ENCODE measurements at places on chromosomes 2 and 18.

GRCh38 chr2:202101026-202101579, 28.0 kb downstream of the KIAA2012 start:
- peak; percentile 72 for DNase-seq

DNA sequence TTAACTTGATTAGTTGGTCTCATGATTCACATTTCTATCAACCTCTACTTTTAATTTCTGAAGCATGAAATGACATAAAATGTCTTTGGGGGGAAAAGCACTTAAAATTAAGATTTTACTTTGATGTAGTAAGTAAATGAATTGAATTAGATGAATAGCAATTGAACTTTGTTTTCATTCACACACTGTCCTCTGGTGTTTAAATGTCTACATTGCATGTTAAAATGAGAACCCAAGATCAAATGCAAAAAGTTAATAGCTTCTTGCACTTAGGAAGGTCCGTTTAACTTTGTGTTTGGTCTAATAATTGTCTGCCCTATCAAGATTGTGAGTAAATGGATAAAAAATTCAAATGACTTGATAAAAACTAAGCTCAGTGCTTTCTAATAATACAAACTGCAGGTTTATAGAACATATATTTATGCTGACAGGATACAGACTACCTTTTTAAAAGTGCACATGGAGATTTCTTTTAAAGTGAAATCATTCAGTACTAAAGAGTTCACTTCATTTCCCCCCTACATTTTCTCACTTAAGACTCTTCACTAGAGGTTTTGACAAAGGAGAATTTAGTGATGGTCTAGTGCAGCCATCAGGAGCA, 156.2 kb upstream of the NABP1 start:
- DNase-seq = no peak

DNA sequence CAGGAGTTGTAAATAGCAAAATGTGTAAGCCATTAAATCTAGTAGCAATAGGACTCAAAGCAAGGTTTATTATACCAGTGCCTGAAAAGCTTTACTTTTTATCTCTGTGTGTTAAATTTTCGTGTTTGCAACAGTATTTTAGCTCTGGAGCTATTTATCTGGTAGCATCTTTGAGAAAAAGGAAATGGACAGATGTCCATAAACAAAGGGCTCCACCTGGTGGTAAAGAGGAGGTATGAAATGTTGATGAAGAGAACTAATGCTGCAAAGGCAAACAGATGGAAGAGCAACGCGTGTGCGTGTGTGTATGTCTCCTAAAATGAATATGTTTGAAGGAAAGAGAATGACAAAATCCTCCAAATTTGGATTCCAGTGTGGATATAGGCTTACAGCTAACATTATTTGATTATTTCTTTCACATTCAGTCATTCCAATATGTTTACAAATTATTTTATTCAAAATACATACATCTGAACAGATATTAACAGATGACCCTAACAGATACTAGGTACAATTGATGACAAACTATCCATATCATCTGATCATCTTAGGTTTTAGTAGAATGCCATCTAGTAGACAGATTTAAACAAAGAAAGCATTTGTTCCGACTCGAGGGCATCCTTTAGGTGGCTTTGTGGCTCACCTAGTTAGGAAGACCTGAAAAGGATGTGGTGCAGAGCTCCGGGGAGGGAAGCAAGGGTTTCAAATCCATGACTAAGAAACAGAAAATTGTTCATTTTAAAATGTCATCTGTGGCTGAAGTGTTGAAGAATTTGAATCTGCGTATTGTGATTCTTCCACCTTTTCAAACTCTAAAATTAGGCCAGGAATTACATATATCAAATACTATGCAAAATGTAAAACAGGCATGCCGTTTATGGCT, 383.3 kb downstream of the MTX2 start:
- peak; percentile 66 for DNase-seq

GRCh38 chr2:167785606-167786216, 461.7 kb downstream of the STK39 start:
- no peak for DNase-seq

- no peak for DNase-seq
Observed at GRCh38 chr2:38551746-38552145, 51.0 kb downstream of the HNRNPLL start.

DNA sequence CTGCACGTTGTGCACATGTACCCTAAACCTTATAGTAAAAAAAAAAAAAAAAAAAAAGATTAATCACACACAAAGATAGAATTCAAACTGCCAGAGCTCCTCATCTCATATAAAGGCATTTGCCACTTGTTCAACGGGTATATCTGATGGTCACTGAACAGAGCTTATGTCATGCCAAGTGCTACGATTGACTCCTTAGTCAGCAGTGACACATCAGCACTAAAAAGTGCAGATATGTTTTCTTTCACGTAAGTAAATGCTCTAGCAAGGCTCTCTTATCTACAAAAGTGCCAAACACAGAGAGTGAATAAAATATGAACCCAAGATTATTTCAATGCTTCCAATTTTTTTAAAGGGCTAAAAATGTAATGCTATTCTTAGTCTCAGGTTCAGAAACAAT, 1.1 kb downstream of the LMAN1 start:
- no peak for DNase-seq

- DNase-seq = no peak
Observed at GRCh38 chr2:100513650-100514049, 43.4 kb downstream of the NMS start.

GRCh38 chr2:26615336-26615859, 25.8 kb downstream of the CIB4 start:
- no peak for DNase-seq

DNA sequence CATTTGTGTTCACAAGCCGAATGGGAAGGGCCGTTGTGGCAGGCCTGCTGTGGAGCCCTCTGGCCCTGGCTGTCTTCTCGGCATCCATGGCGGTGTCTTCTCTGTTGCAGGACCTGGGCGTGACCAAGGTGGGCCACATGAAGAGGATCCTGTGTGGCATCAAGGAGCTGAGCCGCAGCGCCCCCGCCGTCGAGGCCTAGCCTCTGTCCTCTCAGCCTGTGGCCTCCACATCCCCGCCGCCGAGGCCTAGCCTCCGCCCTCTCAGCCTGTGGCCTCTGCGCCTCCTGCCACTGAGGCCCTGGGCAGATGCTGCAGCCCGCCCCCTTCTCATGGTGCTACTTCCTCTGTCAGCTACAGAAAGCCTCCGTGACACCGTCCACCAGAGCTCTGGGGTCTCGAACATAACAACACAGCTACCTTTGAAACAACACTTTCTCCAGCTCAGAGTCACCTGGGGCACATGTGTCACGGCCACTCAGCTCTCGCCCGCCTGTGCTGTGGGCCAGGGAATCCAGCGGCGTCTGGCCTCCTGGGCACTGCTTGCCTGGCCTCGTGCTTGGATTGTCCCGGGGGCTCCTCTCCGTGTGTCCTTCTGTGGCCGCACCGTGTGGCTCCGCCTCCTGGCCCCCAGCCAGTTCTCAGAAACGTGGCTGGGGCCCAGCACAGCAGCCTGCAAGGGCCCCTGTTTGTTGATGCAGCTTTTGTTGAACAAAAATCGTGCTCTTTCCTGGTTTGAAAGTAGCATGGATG, 97.1 kb downstream of the USP40 start:
- DNase-seq = no peak

DNA sequence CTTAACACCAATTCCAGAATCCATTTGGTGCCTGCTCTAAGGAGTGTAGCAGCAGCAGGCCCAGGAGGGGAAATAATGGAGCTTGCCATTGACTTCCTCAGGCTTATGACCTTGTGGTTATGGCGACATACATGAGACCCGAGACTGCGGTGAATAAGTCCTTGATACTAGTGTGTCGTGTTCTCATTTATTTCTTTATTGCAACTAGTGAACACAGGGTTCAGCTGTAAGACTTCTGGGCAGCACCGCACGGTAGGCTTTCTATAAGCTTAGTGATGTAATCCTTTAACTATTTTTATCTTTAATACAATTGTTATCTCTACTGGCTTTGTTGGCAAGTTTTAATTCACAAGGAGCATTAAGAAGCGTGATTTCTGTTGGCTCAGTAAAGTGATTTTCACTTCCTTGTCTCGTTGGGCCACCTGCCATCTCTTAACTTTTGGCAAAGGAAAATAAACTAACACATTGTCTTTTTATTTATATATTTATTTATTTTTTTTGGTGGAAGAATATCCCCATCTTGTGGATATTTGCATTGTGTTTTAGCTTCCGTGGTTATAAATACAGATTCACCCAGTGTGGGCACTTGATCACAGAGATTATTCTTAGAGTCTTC, 139.8 kb downstream of the LTBP1 start:
- DNase-seq = no peak

- peak; percentile 89 for DNase-seq
Observed at GRCh38 chr2:240111253-240111652, 24.9 kb downstream of the COPS9 start.

- no peak for DNase-seq
Observed at GRCh38 chr18:67518566-67518965, 2.0 kb upstream of the DSEL start.

DNA sequence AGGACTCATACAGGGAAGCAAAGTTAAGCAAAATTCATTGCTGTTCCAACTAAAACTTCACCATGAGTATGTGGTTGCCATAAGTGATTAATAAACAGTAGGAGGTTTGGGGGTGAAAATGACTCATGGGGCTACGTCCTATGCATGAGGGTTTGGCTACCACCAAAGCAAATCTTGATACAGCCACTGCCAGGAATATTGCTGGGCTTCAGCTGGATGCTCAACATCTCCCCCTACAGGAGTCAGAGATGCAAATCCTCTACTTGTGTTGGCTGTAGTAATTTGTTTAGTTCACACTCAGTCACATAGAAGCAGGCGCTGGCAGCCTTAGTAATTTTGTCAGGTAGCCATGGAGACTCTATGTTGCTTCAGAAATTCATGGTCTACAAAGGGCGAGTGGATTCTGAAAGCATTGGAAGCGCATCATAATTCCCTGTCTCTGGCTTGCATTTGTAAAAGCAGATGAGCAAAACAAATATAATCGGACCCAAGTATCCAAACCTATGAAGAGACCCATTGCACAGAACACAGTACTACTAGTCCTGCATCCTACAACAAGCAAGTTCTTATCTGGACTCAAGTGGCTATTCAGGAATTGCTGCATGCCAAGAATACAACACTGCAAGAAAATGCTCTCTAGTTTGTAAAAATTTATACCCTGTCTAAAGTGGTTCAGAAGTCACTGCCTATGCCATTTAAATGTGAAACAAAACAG, 76.0 kb downstream of the CD28 start:
- no peak for DNase-seq

DNA sequence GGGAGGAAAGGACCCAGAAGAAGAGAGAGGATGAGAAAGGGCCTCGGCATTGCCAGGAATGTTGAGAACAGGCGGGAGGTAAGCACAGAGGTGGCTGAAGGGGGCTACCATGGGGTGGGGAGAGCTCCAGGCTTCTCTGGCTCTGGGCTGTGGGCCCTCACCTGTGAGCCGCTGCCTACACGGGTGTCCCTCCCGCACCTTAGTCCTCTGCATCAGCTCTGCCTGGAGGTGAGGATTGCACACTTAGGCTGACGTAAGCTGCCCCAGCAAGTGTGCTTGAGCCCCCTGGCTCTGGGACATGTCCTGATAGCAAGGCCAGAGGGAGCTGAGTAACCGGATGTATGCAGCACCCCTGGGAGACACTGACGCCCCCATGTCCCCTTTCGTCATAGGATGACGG, 33.9 kb downstream of the TMEM18 start:
- DNase-seq = no peak

DNA sequence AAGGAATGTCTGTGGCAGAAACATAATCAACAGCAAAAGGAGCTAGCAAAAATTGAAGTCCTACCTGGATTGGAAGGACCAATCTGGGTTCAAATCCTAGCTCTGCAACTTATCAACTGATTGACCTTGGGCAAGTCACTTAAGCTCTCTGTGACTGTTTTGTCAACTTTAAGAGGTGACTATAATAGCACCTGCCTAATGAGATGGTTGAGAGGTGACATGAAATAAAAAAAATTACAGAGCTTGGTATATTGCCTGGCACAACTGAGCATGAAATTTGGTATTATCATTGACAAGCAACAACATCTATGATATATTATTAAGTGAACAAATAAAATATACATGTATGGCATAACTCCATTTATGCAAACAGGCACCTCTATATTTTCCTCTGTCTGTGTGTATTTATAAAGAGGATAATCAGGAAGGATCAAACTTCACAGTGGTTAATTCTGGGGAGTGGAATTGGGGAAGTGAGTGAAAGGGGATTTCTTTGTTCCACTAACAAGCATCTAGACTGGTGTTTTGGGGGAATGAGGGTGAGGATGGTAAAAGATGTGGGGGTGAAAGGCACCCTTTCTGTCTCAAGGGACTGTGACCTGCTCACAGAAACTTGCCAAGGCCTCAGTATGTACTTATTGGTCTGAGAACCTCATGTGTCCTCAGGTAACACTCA, 132.8 kb upstream of the SERTAD2 start:
- no peak for DNase-seq

- DNase-seq = no peak
Observed at GRCh38 chr2:63665846-63666475, 77.2 kb downstream of the MDH1 start.

- DNase-seq = no peak
Observed at GRCh38 chr2:207619764-207620203, 5.4 kb downstream of the METTL21A start.

- DNase-seq = no peak
Observed at GRCh38 chr18:55439056-55439455, 148.9 kb downstream of the TCF4 start.

- DNase-seq = no peak
Observed at GRCh38 chr2:175359710-175360109, 178.2 kb upstream of the ATP5MC3 start.

- no peak for DNase-seq
Observed at GRCh38 chr2:202148515-202149154, 75.6 kb downstream of the KIAA2012 start.

DNA sequence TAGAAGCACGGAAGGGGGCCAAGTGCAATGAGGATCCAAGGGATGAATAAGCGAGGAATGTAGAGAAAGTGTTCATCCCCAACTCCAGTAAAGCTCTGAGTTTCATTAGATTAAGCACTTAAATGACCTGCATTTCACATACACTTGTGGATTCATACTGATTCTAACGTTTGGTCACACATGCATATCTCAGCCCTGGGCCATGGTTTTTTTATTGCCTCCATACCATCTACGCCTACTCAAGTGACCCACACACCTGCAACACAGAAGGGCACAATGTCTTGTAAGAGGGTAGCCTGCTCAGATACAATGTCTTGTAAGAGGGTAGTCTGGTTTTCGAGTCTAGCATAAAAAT, 566 bp upstream of the MRPS5 start:
- DNase-seq = no peak

Data from NCI-H2171 (cell line).